RCC 7860 (cell line): ENCODE measurements at places on chromosomes 7 and 10.
A peak's percentile ranks its signal among the peaks of the same experiment; 100 is the strongest.

- no peak for DNase-seq
Measured at GRCh38 chr10:17993361-17993760, 41.6 kb downstream of the SLC39A12 start.

DNA sequence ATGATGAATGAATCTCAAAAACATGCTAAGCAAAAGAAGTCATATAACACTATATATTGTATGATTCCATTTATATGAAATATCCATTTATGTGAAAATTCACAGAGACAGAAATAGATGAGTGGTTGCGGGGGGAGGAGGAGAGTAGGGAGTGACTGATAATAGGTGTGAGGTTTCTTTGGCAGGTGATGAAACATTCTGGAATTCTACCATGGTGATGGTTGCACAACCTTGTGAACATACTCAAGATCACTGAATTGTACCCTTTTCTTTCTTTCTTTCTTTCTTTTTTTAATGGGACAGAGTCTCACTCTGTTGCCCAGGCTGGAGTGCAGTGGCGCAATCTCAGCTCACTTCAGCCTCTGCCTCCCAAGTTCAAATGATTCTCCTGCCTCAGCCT, 10.7 kb downstream of the SVOPL start:
- no peak for DNase-seq

- DNase-seq = no peak
Measured at GRCh38 chr10:49061667-49062066, 53.7 kb downstream of the VSTM4 start.

DNA sequence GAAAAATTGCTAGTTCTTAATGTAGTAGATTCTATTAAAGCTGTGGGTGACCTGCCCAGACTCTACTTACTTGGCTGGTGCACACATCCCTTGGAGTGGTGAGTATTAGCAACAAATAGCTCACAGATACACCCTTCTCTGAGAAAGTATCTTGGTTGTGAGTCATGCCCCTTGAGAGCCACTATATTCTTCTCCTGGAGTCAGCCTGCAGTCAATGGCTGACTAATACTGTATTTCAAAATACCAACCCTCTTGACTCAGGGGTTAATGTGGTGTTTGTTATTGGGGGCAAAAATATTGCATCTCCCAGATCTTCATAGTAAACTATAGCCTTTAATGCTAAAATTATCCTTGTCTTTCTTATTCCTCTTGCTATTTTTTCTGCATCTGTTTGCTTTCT, 354.9 kb downstream of the BMPER start:
- peak; percentile 88 for DNase-seq

- peak; percentile 97 for DNase-seq
Measured at GRCh38 chr10:89351780-89352597, 24.2 kb downstream of the IFIT3 start.

DNA sequence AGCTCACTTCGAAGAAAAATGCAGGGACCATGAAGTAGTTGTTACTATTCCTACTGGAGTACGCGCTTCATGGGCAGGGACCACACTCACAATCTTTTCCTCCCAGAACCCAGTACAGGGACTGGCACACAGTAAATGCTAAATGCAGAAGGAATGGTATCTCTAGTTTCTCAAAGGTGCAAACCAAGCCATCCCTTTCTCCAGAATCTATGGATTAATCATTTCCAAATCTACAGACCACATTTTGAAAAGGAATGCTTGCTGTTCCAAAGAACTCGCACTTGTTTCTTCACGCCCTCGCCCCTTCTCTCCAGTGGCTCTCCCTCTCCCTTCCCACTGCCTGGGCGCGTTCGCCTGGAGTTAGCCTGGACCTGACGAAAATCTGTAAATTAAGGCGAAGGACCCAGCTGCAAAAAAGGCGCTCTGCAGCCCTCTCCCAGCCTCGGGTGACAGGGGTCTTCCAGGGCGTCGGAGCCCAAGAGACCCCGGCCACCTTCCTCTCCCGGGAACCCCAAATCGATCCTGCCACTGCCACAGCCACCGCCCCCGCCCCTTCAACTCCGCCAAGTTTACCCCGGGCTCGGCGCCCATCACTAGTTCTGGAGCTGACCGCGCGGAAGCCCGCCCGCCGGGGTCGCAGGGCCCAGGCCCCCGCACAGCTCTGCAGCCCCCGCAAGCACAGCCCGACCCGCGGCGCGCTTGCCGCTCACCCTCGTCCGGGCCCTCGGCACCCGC, 527 bp downstream of the PDIA4 start:
- no peak for DNase-seq

- peak; percentile 78 for DNase-seq
Measured at GRCh38 chr7:46386428-46387399, 465.6 kb upstream of the IGFBP3 start.

GRCh38 chr10:83346266-83346910, 792.9 kb upstream of the GHITM start:
- DNase-seq = no peak

DNA sequence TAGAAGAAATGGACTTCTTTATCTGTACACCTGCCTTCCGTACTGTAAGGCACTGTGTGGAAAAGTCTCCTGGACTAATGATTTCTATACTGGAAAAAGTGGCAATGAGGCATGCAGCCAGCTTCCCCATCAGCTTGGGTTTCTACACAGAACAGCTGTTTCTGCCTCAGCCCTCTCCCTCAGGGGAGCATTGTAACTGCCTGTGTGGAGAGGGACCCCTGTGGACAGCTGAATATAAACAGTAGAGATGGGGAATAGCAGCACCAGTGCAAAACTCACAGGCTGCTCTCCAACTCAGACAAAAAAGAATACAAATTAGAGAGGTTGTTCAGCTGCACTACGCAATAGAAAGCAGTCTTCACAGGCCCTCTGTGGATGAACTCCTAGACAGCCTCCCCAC, 451.3 kb upstream of the MBL2 start:
- DNase-seq = no peak

GRCh38 chr7:75055830-75056772, 17.5 kb downstream of the RCC1L start:
- no peak for DNase-seq

DNA sequence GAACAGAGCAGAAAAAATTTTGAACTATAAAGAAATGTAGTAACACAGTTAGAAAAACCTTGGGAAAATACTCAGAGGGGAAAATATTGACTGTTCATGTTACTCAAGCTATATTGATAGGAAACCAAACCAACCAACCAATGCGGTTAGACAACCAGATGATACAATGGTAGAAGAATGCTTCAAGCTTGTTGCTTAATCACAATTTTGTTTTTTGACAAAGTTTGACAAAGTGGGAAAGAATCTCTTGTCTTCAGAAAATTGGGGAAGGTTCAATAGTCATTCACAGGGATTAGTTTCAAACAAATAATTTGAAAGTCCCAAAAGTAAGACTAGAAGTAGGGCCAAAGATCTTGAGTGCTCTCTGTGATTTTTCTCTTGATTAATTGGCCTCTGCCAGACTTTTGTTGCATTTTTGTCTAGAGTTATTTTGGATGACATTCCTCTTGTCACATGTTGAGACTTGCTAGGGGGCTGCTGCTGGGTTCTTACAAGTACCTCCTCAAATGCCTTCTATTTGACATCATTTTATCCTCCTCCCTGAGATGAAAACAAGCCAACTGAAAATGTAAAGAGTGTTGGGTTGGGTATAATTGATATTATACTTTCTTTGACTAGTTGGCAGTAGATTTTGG, 233.1 kb upstream of the PHYHIPL start:
- DNase-seq = no peak

DNA sequence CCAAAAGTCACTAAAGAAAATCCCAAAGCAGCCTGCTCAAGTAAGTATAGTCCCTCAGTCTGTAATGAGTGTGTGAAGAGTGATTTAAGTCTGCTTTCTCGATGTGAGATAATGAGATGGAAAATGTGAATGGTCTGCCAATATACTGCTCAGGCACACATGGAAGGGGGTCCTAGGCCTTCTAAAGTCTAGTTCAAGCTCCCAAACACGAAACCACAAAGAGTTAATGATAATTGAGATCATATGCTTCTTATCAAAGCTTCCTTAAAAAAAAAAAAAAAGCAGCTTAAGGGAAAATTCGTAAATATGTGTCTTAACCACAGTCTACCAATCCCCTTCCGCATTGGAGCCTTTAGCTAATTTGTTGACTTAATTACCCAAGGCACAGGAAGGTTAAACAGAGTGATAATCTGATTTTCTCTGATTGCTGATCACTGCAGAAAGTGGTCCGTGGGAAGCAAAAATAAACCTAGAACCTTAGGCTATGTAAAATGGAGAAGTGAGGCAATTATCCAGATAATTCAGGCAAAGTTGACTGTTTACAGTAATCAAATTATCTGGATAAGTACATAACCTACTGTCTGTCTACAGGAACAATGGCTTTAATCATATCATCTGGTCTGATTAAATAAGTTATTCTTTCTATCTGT, 172.9 kb downstream of the MBL2 start:
- DNase-seq = no peak

DNA sequence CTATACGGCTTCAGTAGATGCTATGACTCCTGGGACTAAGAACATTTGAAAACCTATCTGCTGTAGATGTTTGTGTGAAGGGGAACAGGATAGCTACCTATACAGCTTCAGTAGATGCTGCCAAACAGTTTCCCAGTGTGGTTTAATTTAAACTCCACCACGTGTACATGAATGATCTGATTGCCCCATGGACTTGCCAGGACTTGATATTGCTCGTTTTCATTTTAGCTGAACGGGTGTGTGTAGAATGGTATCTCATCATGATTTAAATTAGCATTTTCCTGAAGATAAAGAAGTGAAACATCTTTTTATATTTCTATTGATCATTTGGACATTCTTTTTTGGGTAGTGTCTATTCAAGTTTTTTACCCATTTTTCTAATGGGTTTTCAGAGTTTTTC, 77.8 kb upstream of the PIP4K2A start:
- no peak for DNase-seq

DNA sequence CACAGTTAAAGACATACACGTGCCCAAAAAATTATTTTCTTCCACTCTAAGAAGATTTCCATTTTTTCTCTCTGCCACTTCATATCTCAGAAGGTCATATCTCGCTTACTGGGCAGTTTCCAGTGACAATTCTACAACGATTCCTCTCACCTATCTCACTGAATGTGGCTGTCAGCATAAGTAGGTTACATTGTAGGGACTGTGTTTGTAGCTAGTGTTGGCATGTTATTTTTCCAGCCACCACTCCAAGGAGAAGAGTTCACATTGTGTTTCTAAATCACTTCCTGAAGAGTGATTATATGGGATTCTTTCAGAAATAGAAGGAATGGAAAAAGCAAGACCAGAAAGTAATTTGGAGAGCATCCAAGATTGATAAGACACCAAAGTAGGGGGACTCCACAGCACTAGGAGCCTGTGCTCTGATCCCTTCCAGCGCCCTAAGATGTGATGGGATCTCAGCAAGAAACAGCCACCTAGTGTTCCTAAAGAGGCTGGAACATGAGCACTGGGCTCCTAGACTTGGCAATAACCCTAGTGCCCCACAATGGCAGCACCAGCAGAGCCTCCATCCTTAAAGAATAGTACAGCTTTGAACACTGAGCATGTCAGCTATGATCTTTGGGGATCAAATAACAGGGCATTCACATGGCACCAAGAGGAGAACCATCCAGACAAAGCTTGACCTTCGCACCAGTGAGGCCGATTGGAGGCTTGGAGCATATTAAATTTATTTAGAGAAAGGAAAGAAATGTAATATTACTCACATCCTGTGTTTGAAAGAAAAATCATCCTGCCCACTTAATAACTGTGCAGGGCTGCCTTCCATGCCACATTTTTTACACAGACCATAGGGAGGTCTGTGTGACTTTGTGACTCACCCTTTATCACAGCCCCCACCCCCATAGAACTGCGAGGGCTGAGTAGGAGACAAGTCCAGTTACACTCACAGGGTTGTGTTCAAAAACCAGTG, 51.8 kb downstream of the CAV1 start:
- peak; percentile 95 for DNase-seq

DNA sequence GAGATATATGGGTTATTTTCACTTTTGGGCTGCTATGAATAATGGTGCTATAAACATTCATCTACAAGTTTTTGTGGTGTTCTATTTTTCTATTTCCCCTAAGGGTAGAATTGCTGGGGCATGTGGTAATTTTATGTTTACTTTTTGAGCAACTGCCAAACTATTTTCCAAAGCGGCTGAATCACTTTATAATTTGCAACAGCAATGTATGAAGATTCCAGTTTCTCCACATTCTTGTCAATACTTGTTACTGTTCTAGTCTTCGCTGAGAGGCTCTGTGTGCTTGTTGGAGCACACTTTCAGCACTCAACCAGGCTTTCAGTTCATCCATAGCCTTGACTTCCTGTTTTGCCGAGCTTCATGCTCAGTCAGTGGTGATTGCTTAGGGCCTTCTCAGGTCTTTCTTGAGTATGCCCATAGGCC, 39.0 kb downstream of the ADK start:
- peak; percentile 50 for DNase-seq

GRCh38 chr10:60148266-60148840, 241.3 kb downstream of the ANK3 start:
- peak; percentile 65 for DNase-seq

- DNase-seq = no peak
Measured at GRCh38 chr10:34988397-34989067, 101.6 kb downstream of the CUL2 start.

- no peak for DNase-seq
Measured at GRCh38 chr7:122626785-122627184, 72.1 kb downstream of the RNF133 start.

DNA sequence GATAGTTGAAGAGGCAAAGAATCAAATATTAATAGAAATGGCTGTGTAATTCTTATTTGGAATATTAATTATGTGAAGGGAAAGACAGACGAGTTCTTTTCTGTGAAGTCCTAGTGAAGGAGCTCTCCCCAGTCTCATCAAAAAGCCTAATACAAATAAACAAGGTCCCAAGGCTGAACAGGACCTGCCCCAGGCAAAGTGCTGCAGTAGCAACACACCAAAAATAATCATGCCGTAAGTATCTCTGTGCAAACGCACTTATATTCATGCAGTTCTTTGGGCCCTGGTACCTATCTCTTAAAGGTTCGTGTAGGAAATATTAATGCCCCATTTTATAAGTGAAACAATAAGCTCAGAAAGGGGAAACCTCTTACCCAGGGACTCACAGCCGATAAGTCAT, 12.2 kb upstream of the CHST15 start:
- DNase-seq = no peak

DNA sequence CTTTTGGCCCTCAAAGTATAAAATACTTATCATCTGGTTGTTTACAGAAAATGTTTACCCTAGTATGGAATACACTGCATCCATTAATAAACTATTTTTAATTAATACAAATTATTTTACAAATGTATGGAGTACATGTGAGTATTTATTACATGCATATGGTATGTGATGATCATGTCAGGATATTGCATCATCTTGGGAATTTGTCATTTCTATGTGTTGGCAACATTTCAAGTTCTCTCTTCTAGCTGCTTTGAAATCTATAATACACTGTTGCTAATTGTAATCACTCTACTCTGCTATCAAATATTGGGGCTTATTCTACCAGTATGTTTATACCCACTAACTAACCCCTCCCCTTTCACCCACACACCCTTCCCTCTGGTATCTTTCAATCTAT, 103.9 kb upstream of the THSD7A start:
- DNase-seq = no peak

- DNase-seq = no peak
Measured at GRCh38 chr7:107643938-107644308, 16.7 kb upstream of the SLC26A4 start.

- no peak for DNase-seq
Measured at GRCh38 chr7:88153378-88153777, 66.5 kb downstream of the SRI start.

GRCh38 chr10:121069061-121069850, 218.1 kb downstream of the WDR11 start:
- DNase-seq = peak; percentile 61

- DNase-seq = no peak
Measured at GRCh38 chr10:91140995-91141549, 79.4 kb upstream of the PCGF5 start.
